ENCODE measurements at places on chromosomes 1 and 21.

DNA sequence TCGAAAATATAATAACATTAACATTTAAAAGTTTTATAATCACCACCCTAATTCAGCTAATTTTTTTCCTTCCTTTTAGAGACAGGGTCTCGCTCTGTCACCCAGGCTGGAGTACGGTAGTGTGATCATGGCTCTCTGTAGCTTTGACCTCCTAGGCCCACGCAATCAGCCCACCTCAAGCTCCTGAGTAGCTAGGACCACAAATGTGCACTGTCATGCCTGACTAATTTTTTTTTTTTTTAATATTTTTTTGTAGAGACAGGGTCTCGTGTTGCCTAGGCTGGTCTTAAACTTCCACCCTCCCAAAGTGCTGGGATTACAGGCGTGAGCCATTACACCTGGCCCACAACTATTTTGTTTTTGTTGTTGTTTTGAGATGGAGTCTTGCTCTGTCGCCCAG is 114.8 kb upstream of the BMP8A start:
- no peak for DNase-seq

- DNase-seq, result no peak
Measured at GRCh38 chr1:63466759-63467158, 56.3 kb downstream of the ITGB3BP start.

- peak; percentile 18 for DNase-seq
Measured at GRCh38 chr1:175885326-175885725, 141.9 kb upstream of the TNR start.

- no peak for DNase-seq
Measured at GRCh38 chr1:70355920-70356319, 1.4 kb upstream of the ANKRD13C start.

GRCh38 chr1:19606817-19607642 is 37.1 kb upstream of the NBL1 start:
- peak; percentile 8 for DNase-seq

DNA sequence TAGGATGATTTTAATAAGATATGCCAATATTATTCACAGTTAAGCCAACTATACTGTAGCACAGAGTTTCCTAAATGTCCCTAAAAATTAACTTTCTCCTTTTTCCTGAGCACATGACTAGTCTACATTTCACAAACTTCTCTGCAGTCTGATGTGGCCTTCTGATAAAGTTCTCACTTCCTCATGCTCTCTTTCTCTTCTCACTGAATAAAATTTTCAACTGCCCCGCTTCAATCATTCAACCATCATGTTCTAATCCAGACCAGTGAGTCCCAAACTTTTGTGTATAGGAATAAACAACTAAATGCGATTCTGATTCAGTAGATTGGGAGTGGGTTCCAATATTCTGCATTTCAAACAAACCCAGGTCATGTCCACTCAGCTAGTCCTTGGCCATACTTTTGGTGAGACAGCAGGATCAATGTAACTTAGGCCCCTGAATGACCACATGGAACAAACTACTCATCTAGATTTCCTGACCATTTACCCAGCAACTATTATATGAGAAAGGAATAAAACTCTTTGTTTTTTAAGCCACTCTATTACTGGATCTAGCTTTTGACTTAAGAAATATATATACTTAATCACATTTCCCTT is 20.1 kb downstream of the TUT4 start:
- no peak for DNase-seq

DNA sequence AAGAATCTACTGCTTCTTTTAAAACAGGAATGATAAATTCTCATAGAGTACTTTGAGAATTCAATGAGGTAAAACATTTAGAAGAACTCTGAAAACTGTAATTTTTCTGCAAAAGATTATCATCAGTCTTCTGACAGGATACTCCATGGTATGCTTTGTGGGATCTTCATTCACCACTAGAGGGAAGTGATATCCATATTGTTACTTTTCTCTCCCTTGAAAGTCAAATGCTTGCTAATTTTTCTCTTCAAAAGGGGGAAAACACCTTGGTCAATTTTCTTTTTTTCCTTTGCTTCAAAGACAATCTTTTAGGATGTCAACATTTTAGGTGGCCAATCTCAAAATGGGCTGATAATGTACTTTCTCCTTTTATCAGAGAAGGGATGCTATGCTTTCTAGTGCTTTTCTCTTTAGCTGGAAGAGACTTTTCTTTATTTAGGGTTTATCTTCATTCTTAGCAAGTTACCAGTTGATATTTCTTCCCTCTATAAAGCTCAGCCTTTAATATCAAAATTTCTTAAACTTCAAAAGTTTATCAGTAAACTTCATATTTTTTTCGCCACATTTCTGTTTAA is 95.5 kb downstream of the NEGR1 start:
- DNase-seq, result peak; percentile 51

GRCh38 chr1:6330410-6330911 is 63.1 kb downstream of the ACOT7 start:
- DNase-seq, result no peak

All from endothelial cell of umbilical vein (primary cell).